Astrocyte of the spinal cord (primary cell): ENCODE measurements at places on chromosomes 2 and 18.

GRCh38 chr18:28485210-28485801 lies 308.4 kb upstream of the CDH2 start:
- DNase-seq, result no peak

DNA sequence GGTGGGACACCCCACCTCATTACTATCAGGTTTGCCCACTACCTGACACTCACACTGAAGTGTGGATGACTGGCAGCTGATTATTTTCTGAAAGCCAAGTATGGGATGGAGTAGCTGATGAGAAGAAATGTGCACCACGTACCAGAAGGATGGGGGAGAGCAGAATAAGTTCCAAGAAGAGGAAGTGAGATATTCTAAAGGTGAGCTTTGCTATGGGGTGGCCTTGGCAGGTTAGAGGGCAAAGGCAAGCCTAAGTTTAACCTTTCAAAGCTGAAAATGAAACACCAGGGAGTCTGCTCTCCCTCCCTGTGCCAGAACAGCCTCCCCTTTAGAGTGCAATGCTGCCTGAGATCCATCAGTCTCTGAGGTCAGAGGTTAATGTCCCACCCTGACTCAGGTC lies 196.1 kb upstream of the OSR1 start:
- no peak for DNase-seq

DNA sequence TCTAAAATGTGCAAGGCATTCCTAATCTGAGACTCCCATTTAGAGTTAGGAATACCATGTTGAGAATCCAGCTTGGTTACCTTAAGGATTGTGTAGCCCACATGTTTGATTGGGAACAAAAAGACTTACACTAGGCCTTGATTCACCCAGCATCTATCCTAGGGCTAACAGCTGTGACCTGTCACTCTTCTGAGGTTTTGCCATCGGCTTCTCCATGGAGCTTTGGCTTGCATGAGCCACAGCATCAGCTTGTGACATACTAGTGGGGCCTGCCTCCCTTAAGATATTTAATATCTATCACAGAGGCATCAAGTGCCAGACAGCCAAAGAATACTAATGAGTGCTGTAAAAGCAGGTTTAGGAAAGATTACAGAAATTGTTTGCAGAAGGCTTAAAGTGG lies 241.3 kb upstream of the UBE2E3 start:
- no peak for DNase-seq

GRCh38 chr2:62966991-62967390 lies 83.6 kb upstream of the OTX1 start:
- DNase-seq, result no peak

GRCh38 chr18:45642238-45642637 lies 27.0 kb downstream of the SLC14A2 start:
- DNase-seq, result no peak

GRCh38 chr2:46445556-46445955 lies 33.8 kb upstream of the TMEM247 start:
- DNase-seq, result no peak
